ENCODE measurements at places on chromosomes 12 and 14.
A peak's percentile ranks its signal among the peaks of the same experiment; 100 is the strongest.

GRCh38 chr12:89437231-89437630 lies 84.9 kb upstream of the DUSP6 start:
- DNase-seq = no peak

- DNase-seq = no peak
Observed at GRCh38 chr12:66345212-66345611, 42.9 kb downstream of the HELB start.

DNA sequence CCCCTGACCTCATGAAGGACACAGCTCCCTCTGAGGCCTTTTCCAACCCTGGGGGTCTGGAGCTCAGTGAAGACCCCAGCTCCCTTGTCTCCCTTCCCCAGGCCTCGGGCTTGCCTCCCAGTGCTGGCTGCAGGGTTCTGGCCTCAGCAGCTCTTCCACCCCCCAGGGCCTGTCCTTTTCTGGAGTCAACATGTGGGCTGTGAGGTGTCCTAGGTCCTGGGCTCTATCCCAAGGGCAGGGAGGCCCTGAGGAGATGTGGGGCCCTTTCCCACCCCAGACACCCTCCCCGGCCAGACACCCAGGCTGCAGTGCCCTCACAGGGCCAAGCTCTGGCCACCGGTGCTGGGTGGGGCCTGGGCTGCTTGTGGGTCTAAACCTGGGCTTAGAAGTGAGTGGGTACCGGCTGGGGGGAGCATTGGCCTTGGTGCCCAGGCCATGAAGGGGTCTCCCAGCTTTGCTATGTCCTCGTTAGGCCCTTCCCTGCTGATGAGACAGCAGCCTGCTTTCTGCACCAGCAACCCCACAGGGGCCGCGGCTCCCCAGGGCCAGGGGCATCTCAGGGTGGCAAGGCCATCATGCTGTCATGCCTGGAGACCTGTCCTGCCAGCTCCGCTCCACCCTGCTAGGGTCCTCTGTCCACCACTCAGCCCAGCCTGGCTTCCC lies 2.7 kb upstream of the CRIP2 start:
- no peak for DNase-seq

- no peak for DNase-seq
Observed at GRCh38 chr12:128356547-128356946, 89.6 kb downstream of the TMEM132C start.

GRCh38 chr12:94173660-94174265 lies 25.4 kb downstream of the PLXNC1 start:
- no peak for DNase-seq

DNA sequence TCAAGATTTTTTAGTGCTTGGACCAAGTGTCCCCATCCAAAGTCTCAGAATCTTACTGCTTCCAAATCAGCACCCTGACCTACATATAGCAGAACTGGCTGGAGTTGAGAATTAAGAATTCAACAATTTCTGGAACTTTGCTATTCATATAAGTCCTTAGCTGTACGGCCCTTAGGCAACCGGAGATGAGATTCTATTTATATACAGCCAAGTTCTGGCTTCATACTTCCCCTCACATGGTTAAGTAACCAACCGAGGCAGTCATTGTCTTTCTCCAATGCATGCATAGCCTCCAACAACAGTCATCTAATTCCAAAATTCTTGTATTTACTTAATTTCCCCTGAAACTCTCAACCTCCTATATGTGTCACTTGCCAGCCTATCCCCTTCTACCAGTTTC lies 76.6 kb downstream of the SINHCAF start:
- DNase-seq = no peak

- DNase-seq = peak; percentile 44
Observed at GRCh38 chr14:21231020-21231652, 38.1 kb downstream of the HNRNPC start.

- DNase-seq = no peak
Observed at GRCh38 chr14:89773151-89773550, 181.4 kb downstream of the EFCAB11 start.

- peak; percentile 28 for DNase-seq
Observed at GRCh38 chr14:91115986-91116770, 2.3 kb downstream of the DGLUCY start.

GRCh38 chr14:88225721-88226120 lies 97.3 kb downstream of the KCNK10 start:
- no peak for DNase-seq

- no peak for DNase-seq
Observed at GRCh38 chr12:65926119-65926908, 102.0 kb downstream of the HMGA2 start.

GRCh38 chr14:23707415-23707814 lies 71.3 kb downstream of the DHRS2 start:
- DNase-seq = no peak

DNA sequence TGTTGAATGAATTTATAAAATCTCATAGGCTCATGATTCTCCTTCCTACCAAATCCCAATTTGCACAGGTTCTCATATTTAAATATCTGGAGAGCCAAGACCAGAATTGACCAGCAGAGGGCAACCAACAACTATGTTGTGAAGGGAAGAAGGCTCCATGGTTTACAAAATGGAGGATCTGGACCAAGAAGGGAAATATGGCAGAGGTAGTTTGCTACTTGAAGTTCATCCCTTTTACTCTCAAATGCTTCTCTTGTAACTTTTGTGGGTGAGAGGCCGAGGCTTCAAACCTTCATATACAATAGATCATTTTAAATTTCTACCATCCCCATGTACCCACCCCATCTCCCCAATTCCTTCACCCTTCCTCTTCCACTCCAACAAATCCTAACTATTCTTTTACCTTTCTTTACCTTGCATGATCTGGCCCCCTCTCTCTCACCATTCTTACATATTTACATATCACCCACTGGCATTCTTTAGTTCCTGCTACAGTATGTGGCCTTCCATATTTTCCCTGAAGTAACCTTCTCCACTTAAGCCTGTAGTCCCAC lies 3.8 kb upstream of the SMARCC2 start:
- peak; percentile 87 for DNase-seq

DNA sequence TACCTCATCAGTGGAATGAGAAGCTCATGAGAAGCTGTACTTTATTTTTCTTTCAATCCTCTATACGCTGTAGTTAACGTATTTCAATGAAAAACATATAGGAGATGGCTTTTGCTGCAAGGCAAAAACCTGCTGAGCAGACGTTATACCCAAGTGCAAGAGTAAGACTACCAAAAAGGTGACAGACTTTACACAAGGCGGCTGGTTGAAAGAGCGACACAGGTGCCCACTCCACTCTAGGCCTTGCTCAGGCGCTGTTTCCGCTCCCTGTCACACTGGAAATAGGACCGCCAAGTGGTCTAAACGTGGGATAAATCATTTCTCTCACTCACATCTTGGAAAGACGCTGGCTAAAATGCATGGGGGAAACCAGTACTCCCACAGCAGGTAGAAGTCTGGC lies 54.5 kb downstream of the PPP2R5C start:
- no peak for DNase-seq

- no peak for DNase-seq
Observed at GRCh38 chr12:99431203-99431602, 216.3 kb upstream of the GARIN6 start.

- no peak for DNase-seq
Observed at GRCh38 chr12:51374361-51374760, 16.8 kb downstream of the GALNT6 start.

GRCh38 chr12:47904713-47905709 lies at the start of gene VDR:
Gene VDR, minus strand, starts transcription at chr12:47904994. Its CDS starts 25,881 bp downstream, at chr12:47879113.
- DNase-seq = peak; percentile 78

GRCh38 chr12:754851-755562 lies 2.6 kb downstream of the WNK1 start:
- DNase-seq = peak; percentile 24

DNA sequence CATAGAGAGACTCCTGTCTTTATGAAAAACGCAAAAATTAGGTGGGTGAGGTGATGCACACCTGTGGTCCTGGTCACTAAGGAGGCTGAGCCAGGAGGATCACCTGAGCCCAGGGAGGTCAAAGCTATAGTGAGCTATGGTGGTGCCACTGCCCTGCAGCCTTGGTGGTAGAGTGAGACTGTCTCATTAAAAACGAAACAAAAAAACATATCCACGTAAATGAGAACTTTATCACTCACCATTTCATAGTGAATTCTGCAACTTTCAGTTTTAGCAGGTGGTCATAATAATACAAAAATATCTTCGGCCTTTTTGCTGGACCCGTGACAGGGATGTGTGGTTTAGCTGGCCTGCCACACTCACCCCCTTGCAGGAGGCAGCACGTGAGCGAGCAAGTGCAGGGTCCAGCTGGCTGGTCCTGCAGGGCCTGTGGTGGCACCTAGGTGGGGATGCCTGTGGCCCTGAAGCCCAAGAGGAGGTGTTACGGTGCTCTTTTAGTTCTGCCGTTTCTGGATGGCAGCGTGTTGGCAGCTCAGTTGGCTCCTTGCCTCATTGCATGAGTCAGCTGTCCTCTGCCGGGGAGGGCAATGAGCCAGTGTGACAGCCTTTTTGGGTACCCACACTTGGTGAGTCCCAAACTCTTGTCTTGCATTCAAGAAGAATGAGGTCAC lies 1330.7 kb upstream of the TMEM132C start:
- DNase-seq = no peak

DNA sequence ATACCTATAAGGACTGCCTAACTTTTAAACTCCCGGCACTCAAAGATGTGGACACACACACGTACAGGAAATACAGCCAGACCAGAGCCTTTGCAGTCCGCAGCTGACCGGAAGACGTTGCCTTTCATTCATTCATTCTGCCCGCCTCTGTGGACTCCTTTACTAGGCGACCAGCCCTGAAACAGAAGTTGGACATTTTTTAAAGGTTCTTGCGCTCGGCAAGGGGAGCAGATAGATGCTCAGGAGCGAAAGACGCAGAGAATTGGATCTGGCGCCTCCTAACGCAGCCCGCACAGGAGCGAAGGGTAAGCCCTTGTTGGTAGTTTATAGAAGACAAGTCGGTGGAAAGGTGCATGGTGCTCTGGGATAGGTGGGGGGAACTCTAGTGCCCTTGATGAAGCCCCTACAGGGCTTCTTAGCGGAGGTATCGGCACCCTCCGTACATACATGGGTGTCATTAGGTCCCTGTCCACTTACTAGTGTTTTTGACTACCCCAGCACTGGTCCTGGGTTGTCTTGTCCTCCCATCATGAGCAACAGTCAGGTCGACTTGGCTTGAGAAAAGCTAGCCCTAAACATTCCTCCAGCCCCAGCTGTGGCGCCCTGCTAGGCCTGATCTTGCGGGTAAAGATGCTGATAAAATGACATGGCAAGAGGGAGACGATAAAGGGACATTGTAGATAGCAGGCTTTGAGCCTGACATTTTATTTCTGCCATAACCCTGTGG lies at the start of gene KDM2B:
TSS of gene KDM2B (minus strand) at position 65 of the 727 bp plus-strand sequence. CDS start 112 bp downstream, outside the sequence.
- peak; percentile 54 for DNase-seq

DNA sequence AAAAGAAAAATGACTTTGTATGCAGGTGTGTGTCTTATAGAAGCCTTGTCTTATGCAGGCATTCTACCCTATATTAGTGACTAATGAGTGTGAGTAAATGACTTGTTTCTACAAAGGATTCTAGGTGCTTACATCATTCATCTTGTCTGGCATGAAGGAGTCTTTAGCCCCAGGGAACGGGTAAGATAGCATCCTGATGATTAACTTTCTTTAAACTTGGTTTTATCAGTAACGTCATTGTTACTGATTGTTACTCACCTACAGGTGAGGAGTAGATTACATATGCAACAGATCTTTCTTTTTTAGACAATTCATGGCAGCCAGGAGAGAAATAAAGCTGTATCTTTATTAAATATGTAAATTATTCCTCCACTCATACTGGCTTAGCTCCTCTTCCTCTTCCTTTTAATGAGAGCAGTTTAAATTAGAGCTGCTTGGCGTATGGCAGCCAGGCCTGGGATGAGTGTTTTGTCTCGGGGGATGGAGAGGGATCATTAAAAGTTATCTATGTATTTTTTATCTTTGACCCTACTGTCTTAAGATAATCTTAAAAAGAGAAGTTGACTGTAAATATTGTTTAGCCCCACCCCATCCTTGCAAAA lies 57.2 kb upstream of the ATP2A2 start:
- no peak for DNase-seq

DNA sequence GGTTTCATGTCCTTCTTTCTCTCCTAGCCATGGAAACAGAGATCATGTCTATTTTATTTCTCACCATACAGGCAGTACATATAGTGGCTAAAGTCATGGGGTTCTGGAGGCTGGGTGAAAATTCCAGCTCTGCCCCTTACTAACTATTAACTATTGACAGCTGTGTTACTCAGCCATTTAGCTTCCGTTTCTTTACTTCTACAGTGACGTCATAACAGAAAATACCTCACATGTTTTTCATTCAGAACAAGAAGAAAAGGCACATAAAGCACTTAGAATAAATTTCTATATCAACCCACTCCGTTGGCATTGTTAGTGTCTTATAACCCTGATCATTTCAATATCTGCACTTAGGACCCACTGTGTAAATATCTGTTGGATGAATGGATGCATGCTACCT lies 1506.9 kb upstream of the TMEM132C start:
- no peak for DNase-seq

- DNase-seq = no peak
Observed at GRCh38 chr14:90531497-90531896, 134.7 kb downstream of the CALM1 start.

- DNase-seq = no peak
Observed at GRCh38 chr14:23023022-23023794, 11.5 kb downstream of the PSMB5 start.

- no peak for DNase-seq
Observed at GRCh38 chr12:2027351-2027750, 23.1 kb upstream of the DCP1B start.

DNA sequence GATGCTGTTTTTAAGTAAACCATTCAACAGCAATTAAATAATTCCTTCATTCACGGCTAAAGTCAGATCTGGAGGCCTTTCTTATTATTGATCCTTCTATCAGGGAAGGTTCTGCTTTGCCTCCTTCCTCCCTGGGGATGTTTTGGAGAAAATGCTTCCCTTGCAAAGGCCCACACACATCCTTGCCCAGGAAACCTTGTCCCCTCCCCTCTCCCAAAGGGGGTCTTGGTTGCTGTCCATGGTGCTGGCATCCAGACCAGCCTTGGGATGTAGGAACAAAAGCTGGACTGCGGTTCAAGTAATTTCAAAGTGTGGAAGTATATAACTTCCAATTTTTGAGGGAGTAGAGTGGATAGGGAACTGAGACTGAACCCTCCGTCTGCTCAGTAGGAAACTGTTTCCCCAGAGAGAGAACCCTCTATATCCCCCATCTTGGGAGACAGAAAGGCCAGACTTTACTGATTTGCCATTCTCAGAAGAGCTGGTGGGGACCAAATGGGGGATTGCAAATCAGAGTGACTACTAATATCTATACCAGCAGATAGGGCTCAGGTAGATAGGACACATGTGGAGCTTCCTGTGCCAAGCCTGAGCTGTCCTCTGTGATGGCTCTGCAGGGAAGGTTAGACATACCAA lies 5.6 kb downstream of the MARCHF9 start:
- no peak for DNase-seq

GRCh38 chr12:120421701-120422100 lies 16.2 kb upstream of the COX6A1 start:
- no peak for DNase-seq

DNA sequence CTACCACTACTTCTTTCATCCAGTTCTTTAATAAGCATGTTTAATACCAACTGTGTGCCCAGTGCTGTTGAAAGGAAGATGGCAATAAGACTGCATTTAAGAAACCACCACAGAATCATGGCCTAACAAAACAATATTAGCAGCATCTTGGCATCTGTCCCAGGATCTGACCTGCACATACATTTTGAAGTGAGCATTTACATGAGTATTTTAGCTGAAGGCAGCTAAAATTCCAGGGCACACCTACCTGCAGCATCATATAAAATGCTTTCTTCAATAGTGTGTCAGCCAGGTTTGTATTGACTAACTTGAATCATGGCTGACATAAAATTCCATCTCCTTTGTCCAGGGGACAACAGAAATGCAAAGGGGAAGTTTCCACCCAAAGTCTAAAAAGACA lies 65.0 kb upstream of the ARHGAP5 start:
- no peak for DNase-seq

All from activated naive CD4-positive, alpha-beta T cell treated with anti-CD3 and anti-CD28 coated beads, Interleukin-2, amount 10 ng/mL, durations not matched to agents 7 days and 5 days (primary cell).